ENCODE measurements at places on chromosomes 1 and 21.

GRCh38 chr1:245874942-245875580, 632.0 kb downstream of the SMYD3 start:
- no peak for DNase-seq

- DNase-seq: no peak
Measured at GRCh38 chr1:214570442-214570841, 19.0 kb upstream of the PTPN14 start.

- no peak for DNase-seq
Measured at GRCh38 chr1:201241736-201242135, 41.6 kb upstream of the PKP1 start.

DNA sequence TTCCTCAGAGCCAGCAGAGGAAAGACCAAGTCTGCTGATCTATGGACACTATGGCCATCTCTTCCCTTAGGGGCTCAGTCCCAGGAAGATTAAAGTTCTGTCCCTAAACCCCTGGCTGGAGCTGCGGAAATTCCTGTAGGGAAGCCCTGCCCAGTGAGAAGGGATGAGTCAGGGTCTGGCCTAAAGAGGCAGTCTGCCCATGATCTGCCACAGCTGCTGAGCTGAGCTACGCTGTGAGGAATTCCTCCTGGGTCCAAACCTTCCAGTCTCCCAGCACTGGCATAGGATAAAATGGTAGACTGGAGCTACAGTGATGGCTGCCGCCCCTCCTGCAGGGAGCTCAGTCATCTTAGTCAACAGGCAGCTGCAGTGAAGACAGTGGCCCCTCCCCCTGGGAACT, 213.7 kb downstream of the BRINP2 start:
- DNase-seq: no peak

DNA sequence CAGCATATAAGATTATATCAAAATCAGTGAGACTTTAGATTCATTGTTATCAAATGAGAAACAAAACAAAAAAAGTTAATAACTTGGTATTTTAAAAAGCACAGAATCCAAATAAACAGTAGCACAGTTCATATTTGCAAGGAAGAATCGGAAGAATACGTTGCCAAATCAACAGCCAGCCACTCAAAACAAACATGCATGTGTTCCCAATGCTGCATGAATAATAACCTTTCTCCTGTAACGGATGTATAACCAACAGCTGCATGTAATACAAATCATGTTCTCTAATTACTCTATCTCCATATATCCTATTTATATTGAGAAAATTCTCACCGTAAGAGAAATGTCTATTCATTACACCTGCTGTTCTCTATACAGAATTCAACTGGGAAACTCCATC, 98.9 kb upstream of the FOXD3 start:
- DNase-seq: no peak

DNA sequence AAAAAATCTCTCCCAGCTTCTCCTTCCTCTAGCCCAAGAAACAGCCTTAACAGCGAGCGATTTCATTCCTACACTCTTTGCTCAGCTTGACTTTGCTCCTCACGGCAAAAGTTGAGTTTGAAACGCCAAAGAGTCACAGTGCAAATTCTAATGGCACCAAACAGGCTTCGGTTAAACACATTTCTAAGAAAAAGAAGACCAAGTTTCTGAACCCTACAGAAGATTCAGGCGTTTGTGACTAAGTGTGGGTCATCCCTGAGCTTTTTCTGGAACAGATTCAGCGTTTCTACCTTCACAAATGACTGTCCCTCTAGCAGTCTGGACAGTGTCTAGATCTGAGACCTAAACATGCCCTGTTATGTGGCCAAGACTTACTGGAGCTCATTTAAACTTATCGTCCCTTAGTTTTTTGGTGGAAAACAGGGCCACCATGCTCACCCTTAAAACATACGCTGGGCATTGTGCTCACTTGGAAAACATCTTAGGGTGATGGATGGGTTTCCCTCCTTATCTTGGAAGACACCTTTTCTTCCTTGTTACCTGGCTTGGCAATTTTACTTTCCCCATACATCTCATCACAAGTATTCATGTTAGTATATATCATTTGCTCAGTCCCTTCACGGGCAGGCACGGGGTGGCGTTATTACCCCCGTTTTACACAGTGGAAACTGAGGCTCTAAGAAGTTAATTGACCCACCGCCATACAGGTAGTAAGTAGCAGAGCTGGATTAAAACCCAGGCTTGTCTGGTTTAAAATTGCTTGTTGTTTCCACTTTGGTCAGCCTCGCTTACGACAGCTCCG, 1.0 kb downstream of the C1orf198 start:
- DNase-seq: peak; percentile 54

DNA sequence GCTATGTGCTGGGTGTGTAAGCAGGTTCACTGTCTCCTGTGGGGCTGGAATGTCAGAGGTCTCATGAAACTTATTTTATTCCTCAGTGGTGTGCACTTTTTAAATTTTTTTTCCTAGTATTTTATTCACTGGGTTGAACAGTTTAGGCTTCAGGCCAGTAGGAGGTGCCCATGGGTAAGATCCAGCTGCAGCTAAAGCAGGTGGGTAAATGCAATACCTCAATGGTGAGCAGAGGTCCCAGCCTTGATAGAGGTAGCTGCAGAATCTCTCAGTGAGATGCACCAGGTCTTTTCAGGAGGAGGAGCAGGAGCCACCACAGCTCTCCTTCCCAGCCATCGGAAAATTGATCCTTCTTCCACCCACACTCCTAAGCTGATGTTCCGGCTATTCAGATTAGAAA, 12.6 kb upstream of the OR6N2 start:
- DNase-seq: no peak

DNA sequence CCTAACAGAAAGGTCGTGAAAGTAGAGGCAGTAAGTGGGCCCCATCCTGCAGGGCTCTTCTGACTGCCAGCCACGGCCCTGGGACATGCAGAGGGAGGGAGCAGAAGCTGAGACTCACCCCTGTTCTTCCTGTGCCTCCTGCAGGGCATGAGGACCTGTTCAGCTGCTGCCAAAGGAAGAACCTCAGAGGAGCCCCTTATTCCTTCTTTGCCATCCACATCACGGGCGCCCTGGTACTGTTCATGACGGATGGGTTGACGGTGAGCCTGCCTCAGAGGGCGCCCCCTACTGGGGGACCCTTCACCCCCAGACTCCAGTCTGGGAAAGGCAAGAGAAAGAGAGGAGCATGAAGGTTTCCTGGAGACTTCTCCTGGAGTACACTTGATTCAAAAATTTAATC, 47.1 kb downstream of the ELK4 start:
- no peak for DNase-seq

- DNase-seq: no peak
Measured at GRCh38 chr1:200426196-200426595, 16.4 kb upstream of the ZNF281 start.

- DNase-seq: no peak
Measured at GRCh38 chr1:45679123-45679522, 7.2 kb downstream of the GPBP1L1 start.
